ENCODE measurements at places on chromosomes 16 and 17. TPM values are rescaled to one million over a fixed set of nuclear protein-coding genes. Genes with fewer than 3 reads are reported as not detected.

DNA sequence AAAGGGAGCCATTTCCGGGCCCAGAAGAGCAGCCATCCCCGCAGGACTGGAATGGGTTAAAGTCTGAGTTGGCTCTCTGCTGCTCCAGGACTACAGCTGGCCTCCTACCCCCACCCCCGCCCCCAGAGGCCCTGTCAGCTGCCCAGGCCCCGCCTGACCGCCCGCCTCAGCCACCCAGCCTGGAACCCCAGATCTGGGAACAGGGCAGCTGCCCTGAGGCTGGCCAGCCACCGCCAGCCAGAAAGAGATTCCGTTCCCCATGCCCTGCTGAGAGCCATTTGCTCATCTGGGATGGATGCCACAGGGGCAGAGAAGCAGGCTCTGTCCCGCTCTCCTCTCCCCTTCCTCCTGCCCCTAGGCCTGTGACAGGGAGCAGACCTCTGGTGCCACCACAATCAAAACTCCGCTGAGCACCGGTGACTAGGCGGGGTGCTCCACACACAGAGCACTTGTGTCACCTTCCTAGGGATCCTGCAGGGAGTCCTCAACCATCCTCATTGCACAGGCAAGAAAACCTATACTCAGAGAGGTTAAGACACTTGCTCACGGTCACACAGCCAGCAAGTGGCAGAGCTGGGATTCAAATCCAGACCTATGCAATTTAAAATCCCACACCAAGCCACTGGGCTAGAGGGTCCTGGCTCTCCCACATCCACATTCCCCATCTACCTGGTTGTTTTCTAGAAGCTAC is 44.1 kb downstream of the ZNF423 start:
- no peak overlapping the region for H3K27ac ChIP-seq
- no peak for DNase-seq
- no peaks in the 10 kb centered on the region for H3K36me3 ChIP-seq
- no peaks in the 10 kb centered on the region for H3K27me3 ChIP-seq
- no peak overlapping the region for H3K4me3 ChIP-seq

The C17orf113 gene
- total RNA-seq = 1.2 TPM

GRCh38 chr17:63240106-63240505 is 206.0 kb downstream of the CYB561 start:
- H3K4me1 ChIP-seq = no peaks in the 10 kb centered on the region
- H3K27me3 ChIP-seq = no peaks in the 10 kb centered on the region
- no peak overlapping the region for H3K4me3 ChIP-seq
- DNase-seq = no peak

The TTYH2 gene
- total RNA-seq = 5.8 TPM

DNA sequence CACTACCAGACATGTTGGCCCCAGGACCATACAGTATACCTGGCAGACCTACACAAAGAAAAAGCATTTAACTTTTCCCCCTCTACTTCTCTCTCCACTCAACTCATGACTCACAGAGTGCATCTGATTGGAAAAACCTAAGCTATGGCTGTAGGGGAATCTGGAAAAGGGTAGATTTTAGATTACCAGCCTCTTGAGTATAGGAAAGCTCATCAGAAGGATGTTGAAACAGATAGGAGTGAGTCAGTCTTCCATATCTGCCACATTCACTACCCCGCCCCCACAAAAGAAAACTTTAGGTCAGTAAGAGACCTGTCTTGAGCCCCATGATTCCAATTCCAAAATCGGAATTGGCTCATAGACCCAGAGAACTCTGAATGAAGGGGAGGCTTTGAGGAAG is 12.3 kb downstream of the KRT9 start:
- no peaks in the 10 kb centered on the region for H3K27me3 ChIP-seq
- no peak overlapping the region for H3K4me3 ChIP-seq
- H3K27ac ChIP-seq = no peak overlapping the region
- no peaks in the 10 kb centered on the region for H3K36me3 ChIP-seq
- no peak for DNase-seq
- H3K4me1 ChIP-seq = no peaks in the 10 kb centered on the region

- no peaks in the 10 kb centered on the region for H3K27me3 ChIP-seq
- H3K4me3 ChIP-seq = no peak overlapping the region
- no peak overlapping the region for H3K27ac ChIP-seq
Observed at GRCh38 chr16:80299416-80299815, 241.4 kb upstream of the DYNLRB2 start.

DNA sequence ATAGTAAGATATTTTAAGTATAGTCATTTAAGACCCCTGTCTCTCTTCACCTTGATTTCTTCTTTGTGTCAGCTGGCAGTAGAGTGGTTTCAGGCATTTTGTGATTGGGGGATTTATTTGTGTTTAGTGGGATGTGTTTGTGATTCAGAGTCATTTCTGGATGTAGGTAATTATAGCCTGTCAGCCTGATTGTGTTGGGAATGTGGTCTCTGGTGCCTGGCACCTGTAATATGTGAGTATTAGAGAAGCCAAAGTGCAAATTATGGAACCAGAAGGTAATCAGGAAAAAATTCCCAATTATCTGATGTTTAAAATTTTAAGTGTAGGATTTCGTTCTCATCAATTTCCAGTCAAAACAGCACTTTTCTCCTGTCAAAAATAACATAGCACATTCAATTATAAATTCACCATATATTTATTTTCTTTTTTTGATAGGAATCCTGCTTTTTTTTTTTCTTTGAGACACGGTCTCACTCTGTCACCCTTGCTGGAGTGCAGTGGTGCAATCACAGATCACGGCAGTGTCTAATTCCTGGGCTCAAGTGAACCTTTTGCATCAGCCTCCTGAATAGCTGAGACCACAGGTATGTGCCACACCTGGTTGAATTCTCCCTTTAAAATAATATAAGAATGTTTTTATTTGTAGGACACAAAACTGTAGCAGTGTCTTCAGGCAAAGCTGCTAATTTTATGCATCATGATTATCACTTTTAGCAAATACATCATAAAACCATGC is 42.7 kb downstream of the ATF7IP2 start:
- H3K36me3 ChIP-seq = peaks cover 16% of the 10 kb centered on the region
- no peak for DNase-seq
- H3K4me1 ChIP-seq = no peaks in the 10 kb centered on the region
- H3K4me3 ChIP-seq = no peak overlapping the region
- no peak overlapping the region for H3K27ac ChIP-seq

- no peaks in the 10 kb centered on the region for H3K27me3 ChIP-seq
- peak; percentile 95 for DNase-seq
- H3K27ac ChIP-seq = peak within 1 kb of the TSS; percentile 96
- H3K36me3 ChIP-seq = peaks cover 27% of the 10 kb centered on the region
Observed at GRCh38 chr16:89507834-89508590, at the start of gene SPG7. SPG7 (plus strand) TSS chr16:89508403; CDS start chr16:89508418, 15 bp downstream.

DNA sequence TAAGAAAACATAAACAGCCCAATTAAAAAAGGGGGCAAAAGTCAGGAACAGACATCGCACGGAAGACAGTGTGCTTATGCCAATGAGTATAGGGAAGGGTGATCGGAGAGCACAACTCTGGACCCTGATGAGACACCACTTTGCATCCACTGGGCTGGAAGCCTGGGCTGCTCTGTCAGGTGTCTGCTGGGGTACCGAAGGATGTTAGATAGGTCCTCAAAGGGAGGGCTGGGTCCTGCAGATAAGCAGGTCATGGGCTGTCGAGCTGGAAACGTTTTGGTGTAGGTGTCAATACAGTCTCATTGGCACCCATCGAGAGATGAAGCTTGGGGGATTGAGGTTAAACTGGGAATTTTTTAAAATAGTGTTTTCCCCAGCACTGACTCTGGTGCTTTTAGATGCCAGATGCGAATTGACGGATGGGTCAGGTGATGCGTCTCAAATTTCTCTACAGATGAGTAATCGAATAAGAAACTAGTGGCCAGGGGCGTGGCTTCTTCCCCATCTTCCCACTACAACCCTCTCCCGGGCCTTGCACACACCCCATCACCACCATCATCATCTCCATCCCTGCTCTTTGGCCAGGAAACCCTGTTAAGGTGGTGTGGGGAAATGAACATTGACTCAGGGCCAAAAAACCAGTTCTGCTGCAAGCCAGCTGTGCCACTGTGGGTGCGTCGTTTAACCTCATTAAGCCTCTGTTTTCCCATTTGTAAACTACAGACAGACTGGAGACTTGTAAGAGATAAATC is 47.8 kb upstream of the IRF8 start:
- H3K27me3 ChIP-seq = no peaks in the 10 kb centered on the region
- H3K4me1 ChIP-seq = no peaks in the 10 kb centered on the region
- DNase-seq = no peak
- no peak overlapping the region for H3K4me3 ChIP-seq
- no peak overlapping the region for H3K27ac ChIP-seq

DNA sequence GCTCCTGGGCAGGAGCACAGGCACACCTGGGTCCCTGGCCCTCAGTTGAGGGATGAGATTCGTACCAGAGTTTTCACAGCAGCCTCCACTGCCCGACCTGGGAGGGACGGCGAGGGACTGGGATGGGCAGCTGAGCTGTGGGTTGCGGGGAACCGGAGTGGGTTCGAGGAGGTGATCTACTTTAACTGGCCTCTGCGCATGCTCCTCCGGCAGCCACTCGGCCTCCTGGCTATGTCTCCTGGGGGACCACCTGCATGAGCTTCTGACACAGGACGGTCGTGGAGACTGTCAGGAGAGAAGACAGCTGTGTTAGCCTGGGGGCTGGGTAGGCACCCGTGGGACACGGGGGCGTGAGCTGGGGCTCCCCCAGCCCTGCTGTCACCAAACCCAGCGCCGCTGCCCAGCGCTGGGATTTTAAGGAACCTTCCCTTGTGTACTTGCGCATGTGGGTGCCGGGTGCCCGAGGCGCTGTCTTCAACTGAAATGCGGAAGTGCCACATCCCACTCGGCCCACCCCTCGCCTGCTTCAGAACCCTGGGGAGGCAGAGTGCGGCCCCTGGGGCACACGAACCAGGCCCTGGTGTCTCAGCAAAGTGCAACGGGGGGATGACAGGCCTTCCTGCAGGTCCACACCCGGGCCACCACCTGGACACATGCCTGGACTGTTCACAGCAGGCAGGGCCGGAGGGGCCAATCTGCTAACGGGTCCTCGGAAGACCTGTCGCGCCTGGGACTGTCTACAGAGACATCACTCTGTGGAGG is 36.4 kb downstream of the SLC7A5 start:
- no peaks in the 10 kb centered on the region for H3K27me3 ChIP-seq
- DNase-seq = no peak
- no peak overlapping the region for H3K4me3 ChIP-seq
- H3K4me1 ChIP-seq = peaks cover 15% of the 10 kb centered on the region
- peaks cover 64% of the 10 kb centered on the region for H3K36me3 ChIP-seq

GRCh38 chr17:3659541-3660111 is 8.8 kb downstream of the TAX1BP3 start:
- DNase-seq = no peak
- peak overlapping the region; percentile 72 for H3K27ac ChIP-seq
- no peaks in the 10 kb centered on the region for H3K27me3 ChIP-seq

The CDH13 gene
- total RNA-seq = 3.1 TPM

DNA sequence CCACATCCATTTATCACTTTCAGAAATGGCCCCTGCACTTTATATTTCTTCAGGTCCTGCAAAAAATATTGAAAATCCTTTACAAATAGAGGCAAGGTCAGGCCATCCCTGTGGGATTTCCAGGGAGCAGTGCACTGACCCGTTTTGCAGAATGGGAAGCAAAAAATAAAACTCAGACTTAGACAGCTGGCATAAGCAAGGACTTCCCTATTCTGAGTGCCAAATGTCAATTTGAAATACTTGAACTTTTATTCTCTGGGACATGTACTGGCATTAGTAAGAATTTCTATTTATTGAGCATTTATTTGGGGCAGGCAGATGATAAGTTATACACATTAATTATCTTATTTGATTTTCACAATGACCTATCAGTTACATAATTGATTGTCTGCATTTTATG is 32.4 kb downstream of the PRKCB start:
- no peak overlapping the region for H3K4me3 ChIP-seq
- no peak for DNase-seq
- no peak overlapping the region for H3K27ac ChIP-seq
- H3K27me3 ChIP-seq = no peaks in the 10 kb centered on the region
- H3K4me1 ChIP-seq = no peaks in the 10 kb centered on the region

GRCh38 chr16:3734758-3735221 is 17.5 kb upstream of the TRAP1 start:
- H3K4me3 ChIP-seq = no peak overlapping the region
- no peak for DNase-seq

DNA sequence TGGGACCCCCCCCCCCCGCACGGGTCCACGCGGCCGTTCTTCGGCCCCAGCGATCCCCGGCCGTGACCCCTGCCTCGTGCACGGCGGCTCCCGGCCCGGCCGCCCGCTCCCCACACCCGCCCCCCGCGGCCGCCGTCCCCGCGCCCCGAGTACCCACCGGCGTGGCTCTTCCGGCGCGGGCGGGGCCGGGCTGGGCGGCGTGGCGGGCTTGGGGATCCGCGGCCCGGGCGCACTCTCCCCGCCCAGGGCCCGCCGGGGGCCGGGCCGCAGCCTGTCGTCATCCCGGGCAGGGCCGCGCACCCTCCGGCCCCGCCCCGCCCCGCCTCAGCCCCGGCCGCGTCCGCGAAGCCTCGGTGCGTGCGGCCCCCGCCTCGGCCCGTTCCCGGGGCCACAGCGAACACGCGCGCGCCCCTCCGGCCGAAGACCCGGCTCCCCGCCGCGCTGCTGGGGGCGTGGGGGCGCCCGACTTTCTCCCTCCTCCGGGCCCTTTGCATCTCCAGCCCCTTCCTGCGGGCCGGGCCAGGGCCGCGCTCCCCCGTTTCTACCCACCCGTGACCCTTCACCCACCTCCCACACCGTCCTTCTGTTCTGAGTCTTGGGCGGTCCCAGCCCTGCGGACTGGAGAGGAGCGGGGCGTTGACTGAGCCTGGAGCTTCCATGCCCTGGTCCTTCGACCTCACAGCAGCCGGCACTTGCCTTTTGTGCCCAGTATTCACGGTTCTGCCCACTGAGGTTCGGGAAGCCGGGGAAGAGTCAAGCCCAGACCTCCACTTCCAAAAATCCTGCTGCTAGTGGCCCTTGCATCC is 840 bp downstream of the MYO1C start:
- peaks cover 82% of the 10 kb centered on the region for H3K4me1 ChIP-seq
- H3K27ac ChIP-seq = peak overlapping the region; percentile 99
- no peak for DNase-seq
- peaks cover 26% of the 10 kb centered on the region for H3K36me3 ChIP-seq
- H3K4me3 ChIP-seq = peak overlapping the region; percentile 70

The IRX3 gene
- total RNA-seq = 1.5 TPM

DNA sequence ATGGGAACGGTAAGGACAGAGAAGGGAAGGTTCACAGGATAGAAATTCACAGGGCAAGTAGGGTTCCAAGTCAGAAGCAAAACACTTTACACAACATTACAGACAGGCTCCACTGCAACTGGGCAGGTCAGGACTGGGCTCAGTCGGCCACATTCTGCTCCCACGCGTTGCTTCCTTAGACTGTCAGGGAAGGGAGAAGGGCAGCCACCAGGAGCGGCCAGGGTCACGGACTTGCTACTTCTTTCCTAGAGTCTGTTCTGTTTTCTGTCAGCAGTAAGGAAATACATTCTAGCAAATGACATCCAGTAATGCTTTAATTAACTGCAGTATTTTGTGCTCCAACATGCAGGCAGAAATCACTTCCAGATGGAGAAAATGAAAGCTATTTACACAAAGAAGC is 160.3 kb upstream of the RPH3AL start:
- H3K36me3 ChIP-seq = peaks cover 13% of the 10 kb centered on the region
- no peak overlapping the region for H3K27ac ChIP-seq
- peaks cover 21% of the 10 kb centered on the region for H3K4me1 ChIP-seq
- H3K27me3 ChIP-seq = no peaks in the 10 kb centered on the region

The IL21R gene
- 0.50 TPM for total RNA-seq

All from esophagus muscularis mucosa (tissue), 4 donors.